ENCODE measurements at places on chromosomes 11 and 22.
A peak's percentile ranks its signal among the peaks of the same experiment; 100 is the strongest.

- DNase-seq: no peak
Observed at GRCh38 chr22:19576460-19577421, 52.5 kb upstream of the CLDN5 start.

GRCh38 chr11:35141571-35141971 is 2.6 kb downstream of the CD44 start:
- no peak for DNase-seq

- DNase-seq: no peak
Observed at GRCh38 chr22:32622744-32623110, 148.1 kb downstream of the FBXO7 start.

- no peak for DNase-seq
Observed at GRCh38 chr11:30501744-30502143, 84.4 kb downstream of the MPPED2 start.

GRCh38 chr22:36326178-36327161 is 61.3 kb downstream of the MYH9 start:
- no peak for DNase-seq

GRCh38 chr11:61507962-61508861 is at the start of gene LRRC10B:
Gene LRRC10B (plus strand): TSS chr11:61508749. CDS start chr11:61508999, 250 bp downstream.
- peak; percentile 86 for DNase-seq

DNA sequence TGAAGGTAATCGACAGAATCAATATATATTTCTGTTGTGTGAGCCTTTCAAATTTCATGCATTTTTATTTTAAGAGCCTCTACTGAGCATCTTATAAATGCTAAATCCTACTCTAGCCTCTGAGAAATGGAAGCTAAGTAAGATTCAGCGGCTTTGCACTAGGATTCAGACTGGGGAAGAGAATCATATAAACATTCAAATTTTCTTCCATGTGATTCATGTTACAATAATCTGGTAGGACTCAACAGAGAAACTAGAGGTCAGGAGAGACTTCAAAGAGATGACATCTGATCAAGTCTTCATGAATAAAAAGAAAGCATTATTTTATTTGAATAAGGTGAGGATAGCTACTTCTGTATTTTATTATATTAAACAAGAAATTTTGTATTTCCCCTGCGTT is 538.9 kb downstream of the DLG2 start:
- no peak for DNase-seq

GRCh38 chr11:70367071-70367470 is 31.3 kb upstream of the CTTN start:
- DNase-seq: peak; percentile 39

DNA sequence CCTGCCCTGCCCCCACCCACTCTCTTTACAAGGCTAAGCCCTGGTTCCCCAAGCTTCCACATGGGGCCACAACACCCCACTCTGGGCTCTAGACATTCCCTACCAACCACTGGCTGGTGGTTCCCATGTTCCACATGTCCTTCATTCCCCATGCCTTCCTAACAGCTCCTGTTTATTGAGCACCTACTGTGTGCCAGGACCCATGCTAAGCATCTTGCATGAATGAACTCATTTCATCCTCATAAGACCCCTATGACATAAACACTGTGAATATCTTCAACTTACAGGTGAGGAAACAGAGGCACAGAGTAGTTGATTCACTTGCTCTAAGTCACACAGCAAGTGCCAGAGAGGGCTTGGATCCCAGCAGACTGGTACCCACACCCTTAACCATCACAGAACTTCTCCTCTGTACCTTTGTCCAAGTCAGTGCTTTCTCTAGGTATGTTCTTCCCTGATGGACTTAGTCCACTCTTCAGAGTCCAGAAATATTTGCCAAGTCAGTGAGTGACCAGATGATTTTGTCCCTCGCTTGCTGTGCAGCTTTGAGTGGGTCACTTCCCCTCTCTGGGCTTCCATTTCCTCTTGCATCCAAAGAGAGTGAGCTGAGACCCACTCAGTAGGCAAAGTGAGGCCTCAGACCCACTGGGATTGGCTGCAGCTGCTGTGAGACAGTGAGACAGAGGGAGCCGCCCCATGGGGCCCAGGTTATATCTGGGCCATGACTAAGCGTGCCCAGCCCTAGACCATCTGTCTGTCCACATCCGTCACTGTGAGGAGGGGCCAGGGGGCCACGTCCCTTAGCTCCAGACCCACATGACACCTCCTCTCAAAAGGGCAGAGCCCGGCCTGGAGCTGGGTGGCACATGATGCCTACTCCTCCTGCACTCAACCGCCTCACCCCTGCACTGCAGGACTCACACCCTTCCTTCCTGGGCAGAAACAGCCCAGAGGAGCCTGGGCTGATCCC is 132.4 kb downstream of the MN1 start:
- no peak for DNase-seq

- no peak for DNase-seq
Observed at GRCh38 chr11:81989093-81989492, 744.6 kb downstream of the FAM181B start.

GRCh38 chr11:125117429-125117828 is 6.0 kb upstream of the TMEM218 start:
- DNase-seq: no peak

GRCh38 chr22:45239681-45240051 is 1.0 kb downstream of the KIAA0930 start:
- DNase-seq: no peak

DNA sequence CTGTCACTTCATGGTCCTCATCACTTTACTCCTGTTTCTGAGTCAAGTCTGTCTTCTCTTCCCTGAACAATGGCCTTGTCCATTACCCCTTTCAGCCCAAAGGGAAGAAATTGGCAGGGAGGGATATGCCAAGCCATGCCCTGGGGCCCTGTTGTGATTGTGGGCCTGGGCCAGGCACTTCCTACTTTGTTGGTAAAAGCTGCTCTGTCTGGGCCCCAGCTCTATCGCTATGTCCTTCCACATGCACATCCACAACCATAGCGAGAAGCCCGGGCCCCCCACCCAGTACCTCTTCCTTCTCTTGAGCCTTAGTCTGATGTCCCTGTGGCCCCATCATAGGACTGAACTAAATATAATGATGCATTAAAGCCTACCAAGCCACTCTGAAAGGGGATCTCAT is 126.7 kb upstream of the RCN1 start:
- no peak for DNase-seq

DNA sequence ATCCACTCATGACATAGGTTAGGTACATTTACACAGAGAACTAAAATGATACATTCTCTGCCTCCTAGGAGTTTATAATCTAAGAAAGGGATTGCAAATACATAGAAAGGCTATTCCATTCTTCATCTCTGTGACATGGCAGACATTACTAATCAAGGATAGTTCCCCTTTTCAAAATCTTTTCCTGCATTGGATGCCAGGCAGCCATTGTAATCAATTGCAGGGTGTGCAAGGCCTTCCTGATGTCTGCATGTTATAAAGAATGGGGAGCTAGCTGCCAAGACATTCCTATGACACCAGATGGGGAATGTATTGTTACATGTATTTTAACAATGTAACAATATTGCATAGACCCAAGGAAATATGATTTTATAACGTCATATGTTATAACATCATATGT is 82.0 kb downstream of the KIRREL3 start:
- DNase-seq: no peak

GRCh38 chr11:15118431-15118830 is 3.7 kb downstream of the INSC start:
- DNase-seq: no peak

DNA sequence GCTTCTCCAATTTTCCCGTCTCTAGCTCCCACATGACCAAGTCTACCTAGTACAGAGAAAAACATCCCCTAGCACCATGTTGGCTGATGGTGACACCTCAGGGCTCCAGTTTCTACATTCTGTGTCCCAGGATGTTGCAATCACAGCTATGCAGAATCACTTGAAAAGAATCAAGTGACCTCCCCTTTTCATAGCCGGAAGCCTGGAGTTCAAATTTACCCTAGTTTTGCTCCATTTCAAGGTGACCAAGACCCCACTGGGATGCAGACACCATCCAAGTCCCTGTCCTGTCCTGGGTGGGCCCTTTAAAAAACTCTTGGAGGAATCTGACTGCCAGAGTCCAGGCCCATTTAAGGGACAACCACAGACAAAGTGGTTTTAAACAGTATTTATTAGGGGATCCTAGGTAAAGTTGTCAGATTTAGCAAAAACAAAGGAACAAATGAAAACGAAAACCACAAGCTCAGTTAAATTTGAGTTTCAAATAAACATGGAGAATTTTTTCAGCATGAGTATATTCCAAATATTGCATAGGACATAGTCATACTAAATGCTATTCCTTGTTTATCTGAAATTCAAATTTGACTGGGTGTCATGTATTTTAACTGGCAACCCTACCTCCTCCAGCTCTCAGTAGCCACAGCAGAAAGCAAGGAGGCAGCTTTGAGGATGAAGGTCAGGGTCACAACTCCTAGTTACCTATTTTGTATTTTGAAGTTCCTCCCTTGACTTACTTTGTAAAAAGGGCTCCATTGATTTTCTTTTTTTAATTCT is 52.4 kb downstream of the MIAT start:
- DNase-seq: no peak

DNA sequence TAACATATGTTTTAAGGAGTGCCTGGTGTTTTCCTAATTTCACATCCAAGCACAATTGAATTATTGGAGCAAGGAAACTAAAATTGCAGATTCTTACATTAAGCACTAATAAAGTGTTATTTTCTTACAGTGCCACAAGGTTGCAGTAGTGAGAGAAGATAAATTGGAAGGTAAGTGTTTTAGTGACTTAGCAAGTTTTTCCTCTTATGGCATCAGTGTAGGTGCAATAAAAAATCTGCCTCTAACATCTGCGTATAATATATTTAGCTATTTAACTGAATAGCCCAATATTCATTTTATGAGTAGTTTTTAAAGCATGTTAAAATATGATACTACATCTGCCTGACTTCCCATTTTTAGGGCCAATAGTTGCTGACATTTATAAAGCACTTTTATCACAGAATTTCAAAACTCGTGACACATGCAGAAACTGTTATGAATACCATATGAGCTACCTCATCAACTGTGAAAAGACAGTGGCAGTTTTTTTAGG is 19.0 kb downstream of the POLD3 start:
- DNase-seq: peak; percentile 17

DNA sequence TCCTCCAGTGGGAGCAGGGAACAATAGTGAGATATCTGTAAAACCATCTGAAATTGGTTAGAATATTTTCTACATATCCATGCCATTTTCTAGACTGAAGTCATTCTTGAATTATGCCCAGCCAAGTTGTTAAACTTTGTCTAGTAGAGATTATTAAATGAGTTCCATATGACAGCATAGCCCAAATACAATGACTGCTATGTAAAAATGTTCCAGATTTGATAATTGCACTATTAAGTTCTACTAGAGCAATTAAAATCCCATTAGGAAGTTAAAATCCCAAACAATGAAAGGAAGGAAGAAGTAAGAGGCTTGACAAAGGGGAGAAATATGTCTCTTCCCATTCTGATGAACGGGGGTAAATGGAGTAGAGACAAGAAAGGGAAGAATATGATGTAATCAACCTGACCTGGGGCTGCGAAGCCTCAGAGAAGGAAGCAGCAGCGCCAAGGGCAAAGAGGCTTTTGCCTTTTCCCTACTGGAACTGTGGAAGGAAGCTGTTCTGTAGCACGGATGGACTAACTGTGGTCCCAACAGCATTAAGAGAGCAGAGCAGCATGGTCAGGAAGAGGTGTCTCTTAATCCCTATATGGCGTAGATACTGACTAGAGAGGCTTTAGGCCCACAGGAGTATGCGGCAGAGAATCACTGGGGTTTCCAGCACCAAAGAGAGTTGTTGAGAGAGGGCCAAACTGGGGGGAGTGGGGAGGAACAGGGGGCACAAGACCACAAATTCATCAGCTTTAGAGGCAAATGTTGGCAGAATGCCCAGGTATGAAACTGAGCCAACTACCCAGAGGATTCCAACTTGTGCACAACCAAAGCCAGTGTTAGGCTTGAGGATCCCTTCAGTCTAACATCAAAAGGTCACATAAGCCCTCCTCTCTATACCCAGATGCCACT is 26.7 kb downstream of the RRP8 start:
- DNase-seq: no peak

- DNase-seq: no peak
Observed at GRCh38 chr11:125621995-125622394, 3.0 kb upstream of the CHEK1 start.

DNA sequence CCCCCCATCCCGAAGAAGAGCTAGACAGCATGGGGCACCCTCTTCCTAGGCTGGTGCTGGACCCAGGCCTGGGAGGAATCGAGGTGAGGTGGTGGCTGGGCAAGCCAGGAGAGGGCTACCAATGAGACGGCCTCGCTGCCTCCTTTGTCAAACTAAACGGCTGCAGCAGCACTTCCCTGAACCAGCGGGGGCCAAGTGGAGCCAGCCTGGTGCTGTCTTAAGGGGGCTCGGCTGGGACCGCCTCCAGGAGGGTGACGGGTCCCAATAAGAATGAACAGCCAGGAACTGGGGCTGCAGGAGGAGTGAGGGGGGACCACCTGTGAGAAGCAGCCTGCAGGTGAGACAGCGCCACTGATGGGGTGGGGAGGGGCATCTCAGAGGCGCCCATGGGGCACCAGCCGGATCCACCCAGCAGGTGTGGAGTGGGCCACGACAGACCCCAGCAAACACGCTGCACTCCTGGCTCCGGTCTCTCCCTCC is 17.1 kb downstream of the IFT27 start:
- no peak for DNase-seq

DNA sequence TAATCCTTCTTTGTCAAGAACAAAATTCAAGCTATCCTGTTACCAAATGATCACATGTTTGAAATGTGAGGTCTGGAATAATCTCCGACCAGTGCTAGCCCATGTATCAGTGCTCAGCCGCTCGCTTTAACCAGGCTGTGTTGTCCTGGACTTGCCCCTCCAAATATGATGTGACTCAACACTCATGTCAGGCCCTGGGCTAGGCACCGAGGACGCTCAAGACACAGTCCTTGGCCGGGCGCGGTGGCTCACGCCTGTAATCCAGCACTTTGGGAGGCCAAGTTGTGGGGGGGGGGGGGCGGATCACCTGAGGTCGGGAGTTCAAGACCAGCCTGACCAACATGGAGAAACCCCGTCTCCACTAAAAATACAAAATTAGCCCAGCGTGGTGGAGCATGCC is 54.1 kb upstream of the WNT7B start:
- DNase-seq: no peak

GRCh38 chr11:15180212-15180792 is 65.6 kb downstream of the INSC start:
- no peak for DNase-seq

Measured in NCI-H510A (cell line).